ENCODE measurements at places on chromosomes 4 and X.

DNA sequence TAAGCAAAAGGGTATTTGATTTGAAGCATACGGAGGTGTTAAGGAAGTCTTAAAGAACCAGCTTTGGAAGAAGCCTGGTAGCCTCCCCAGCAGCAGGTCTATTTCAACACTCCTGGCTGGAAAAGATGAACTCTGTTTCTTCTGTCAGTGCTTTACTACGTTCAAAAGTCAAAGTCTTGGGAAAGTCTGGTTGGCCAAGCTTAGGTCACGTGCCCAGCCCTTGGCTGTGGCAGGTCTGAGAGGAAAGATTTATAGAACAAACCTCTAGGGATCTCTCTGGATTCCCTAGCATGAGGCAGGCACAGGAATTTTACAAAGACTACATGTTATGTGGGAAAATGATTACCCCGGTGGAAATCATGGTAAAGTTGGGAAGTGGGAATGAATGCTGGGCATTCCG lies 8.6 kb upstream of the ARHGAP10 start:
- DNase-seq: no peak

- peak; percentile 57 for DNase-seq
Measured at GRCh38 chrX:153688911-153689590, 1.3 kb downstream of the SLC6A8 start.

- no peak for DNase-seq
Measured at GRCh38 chr4:1632109-1633104, 51.7 kb downstream of the FAM53A start.

GRCh38 chrX:25049357-25049756 lies 33.6 kb upstream of the ARX start:
- DNase-seq: no peak

DNA sequence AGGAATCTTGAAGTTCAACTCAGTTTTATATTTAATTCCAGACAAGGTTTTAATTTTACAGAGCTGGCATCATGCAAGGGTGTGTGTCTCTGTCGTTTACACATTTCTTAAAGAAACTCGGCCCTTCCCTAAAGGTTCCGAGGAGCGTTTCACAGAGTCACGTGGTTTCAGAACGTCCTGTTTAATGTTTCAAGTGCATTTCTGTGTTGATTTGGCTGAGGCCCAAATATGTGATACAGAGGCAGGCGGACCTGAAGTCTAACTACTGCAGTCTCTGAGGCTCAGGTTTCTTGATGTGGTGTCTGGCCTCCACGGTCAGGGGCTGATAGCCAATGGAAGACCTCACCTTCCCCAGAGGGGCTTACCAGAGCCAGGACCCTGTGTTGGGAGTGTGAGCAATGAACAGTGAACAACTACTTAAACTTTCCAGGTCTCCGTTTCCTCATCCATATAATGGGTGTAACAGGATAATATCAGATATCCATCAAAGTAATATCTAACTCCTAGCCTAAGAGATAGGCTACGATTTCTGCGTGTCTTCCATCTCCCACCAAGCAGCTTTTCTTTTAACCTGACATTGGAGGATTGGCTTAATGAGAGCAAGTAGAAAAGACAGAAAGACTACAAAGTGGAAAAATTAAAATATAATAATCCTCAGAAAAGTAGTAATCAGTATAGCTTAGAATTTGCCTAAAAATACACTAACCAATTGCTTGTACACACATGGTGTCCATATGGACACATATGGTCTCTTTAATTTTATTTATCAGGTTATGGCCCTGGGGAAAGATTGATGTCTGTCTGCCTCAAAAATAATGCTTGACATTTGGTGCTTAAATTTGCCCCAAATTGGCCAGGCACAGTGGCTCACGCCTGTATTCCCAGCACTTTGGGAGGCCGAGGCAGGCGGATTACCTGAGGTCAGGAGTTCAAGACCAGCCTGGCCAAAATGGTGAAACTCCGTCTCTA lies 50.0 kb upstream of the TRIM2 start:
- DNase-seq: peak; percentile 45

DNA sequence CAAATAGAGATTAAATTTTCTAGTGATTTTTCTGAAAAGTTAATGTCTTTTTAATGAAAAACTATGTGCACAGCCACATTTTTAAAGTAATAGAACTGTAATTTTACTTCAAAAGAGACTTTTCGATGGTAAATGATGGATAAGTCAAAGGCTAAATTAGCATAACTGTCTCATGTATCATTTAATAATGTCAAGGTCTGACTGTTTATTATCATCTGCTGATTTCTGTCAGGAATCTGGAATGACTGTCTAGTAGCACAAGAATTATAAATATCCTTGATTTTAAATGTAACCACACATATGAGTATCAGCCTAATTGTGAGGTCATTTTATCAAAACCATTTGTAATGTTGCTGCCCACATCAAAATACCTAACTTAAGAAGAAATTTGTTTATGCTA lies 333.8 kb downstream of the EPHA5 start:
- no peak for DNase-seq

DNA sequence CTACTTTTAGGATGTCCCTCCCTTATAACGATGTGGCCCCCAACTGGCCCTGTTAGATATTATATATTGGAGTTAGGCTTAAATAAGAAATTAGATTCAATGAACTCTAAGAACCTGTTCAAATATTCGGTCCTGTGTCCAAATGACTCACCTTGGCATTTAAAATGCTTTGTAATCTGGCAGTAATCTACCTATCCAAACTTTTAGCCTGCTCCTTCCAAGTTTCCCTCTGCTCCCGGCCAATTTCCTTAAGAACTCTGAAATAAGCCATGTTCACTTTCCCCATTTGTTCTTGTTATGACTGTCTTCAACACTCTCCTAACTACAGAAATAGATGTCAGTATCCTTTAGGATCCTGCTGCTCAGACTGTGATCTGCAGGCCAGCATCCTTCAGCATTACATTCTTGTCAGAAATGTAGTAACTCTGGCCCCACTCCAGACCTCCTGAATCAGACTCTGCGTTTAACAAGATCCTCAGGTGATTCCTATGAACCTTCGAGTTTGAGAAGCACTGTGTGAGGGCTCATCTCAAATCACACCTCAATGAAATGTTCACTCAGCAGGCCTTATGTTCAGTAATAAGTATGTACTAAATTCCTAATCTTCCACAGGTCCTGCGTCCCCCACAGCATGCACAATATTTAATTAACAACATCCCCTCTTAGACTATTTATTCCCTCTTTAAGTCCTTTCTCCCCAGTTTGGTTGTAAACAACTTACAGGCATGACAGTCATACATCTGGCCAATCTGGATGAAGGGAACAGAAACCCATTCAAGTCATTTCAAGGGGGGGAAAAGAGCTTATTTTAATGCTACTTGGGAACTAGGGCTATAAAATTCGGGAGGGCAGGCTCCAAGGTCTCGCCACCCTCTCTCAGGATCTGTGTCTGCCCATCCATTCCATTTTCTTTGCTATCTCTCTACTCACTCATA lies 3.0 kb downstream of the ATP8A1 start:
- no peak for DNase-seq

DNA sequence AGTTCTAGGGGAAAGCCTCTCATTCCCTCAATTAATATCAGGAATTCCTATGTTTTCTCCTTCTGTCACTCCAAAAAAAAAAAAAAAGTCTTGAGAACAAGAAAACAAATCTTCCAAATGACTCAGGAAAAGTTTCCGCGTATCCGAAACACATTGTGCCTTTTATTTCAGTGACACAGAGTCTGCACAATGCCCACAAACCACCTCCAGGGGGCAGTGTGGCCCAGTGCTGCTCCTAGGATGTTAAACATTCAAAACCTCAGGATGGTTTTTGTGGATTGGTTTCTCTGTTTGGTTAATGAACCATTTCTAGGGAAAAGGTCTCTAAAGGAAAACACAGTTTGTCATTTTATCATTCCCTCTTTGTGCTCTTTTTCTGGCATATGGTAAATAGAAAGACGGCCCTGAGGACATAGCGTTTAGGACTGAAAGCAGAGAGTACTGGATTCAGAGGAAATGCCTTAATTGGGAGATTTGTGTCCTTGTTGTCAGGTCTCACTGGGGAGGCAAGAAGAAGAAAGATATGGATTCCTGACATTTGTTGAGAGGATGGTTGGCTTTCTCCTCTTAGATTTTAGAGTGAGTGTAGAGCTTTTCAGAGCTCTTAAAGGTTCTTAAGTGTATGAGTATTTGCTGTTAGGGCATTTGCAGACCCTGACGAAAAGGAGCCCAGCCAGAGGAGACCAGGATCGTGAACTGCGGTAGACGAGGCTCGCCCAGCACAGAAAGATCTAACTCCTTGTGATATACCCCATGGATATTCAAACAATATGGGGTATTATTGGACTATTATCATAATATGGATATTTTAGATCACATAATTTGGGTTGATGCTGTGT lies 65.7 kb upstream of the MAP9 start:
- peak; percentile 84 for DNase-seq

Measured in right hindlimb (tissue), 1 donor.